ENCODE measurements at places on chromosomes 6 and 20. TPM values are rescaled to one million over a fixed set of nuclear protein-coding genes. Genes with fewer than 3 reads are reported as not detected.

The MMUT gene
- 56.5 TPM for total RNA-seq

The NNAT gene
- not detected for total RNA-seq

The RBM12 gene
- 74.5 TPM for total RNA-seq

The CCDC167 gene
- 11.8 TPM for total RNA-seq

The JPH2 gene
- 13.8 TPM for total RNA-seq
